GM06990 (cell line): ENCODE measurements at places on chromosomes 5 and 9.

GRCh38 chr5:115189866-115190265 is 20.2 kb upstream of the TRIM36 start:
- no peak for DNase-seq

- no peak for DNase-seq
These were observed 42.0 kb downstream of the TRPM3 start for GRCh38 chr9:71079451-71079850.

GRCh38 chr5:164027738-164028137 is 522.3 kb downstream of the MAT2B start:
- no peak for DNase-seq

GRCh38 chr5:140032296-140032695 is 10.8 kb downstream of the NRG2 start:
- DNase-seq = no peak

DNA sequence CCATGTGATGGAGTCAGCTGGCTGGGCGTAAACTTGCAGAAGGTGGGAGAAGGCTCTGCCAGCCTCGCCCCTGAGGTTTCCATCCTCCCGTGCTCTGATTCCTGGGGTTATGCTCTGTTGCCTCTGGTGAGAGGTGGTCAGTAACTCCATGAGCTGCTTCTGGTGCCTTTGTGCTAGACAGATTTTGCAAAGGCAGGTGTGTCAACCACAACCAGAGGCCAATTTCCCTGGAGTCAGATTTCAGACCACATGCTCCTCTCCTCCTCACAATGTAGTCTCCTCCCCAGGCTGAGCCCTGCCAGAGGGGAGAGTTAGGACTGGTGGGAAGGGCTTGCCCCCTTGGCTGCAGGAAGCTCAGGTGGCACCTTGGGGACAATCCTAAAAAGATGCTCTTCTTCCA is 38.8 kb upstream of the TENT4A start:
- DNase-seq = no peak

GRCh38 chr5:138316355-138316754 is 15.2 kb downstream of the CDC25C start:
- no peak for DNase-seq

- no peak for DNase-seq
These were observed 26.5 kb downstream of the HMCN2 start for GRCh38 chr9:130292106-130292505.

- no peak for DNase-seq
These were observed 135.2 kb upstream of the NFIL3 start for GRCh38 chr9:91558879-91559278.

DNA sequence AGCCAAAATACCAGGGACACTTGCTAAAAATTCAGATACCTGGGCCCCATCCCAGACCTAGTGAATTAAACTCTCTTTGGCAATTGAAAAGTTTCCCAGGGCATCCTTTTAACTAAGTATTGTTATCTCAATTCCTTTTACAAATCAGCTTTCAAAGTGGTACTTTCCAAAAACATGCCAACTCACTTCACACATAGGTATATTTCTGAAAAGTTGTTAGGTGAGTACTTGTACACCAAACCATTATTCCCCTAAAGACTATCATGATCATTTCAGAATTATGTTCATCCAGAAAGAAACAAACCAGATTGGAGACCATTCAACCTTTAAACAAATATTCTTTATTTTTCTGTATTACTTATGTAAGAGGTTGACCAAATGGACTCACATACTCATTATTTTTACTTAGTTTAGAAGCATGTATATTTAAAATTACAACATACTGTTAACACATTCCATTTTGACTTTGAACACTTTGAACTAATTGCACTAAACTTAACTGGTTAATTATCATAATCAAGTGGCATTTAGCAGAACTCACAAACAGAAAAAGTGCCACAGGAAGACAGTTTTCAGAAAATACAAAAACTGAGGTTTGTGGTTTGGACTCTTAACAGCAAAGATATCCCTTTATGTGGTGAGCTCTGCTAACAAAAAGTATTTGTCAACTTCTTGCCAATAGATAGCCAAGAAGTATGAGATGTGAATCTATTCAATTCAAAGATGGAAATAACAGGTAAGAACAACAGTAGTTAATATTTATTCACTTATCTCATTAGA is 40.7 kb downstream of the KIAA0825 start:
- DNase-seq = peak; percentile 24

DNA sequence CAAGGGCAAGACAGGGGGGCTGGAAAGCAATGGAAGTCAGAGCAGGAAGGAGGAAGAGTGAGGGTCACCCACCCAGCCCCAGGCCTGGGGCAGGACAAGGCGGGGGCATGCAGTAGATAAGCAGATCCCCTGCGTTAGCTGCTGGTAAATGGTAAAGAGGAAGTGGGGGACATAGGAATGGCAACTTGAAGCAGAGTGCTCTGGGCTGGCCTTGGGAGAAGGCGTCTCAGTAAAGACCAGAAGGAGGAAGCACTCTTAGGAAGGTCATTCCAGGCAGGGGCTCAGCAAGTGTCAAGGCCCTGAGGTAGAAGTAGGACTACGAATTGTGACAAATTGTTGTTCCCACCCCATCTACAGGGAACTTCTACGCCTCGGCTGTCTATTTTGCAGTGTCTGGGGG is 15.1 kb downstream of the TCOF1 start:
- DNase-seq = no peak
